CD4-positive, alpha-beta T cell (primary cell): ENCODE measurements at places on chromosomes 2 and 18.

DNA sequence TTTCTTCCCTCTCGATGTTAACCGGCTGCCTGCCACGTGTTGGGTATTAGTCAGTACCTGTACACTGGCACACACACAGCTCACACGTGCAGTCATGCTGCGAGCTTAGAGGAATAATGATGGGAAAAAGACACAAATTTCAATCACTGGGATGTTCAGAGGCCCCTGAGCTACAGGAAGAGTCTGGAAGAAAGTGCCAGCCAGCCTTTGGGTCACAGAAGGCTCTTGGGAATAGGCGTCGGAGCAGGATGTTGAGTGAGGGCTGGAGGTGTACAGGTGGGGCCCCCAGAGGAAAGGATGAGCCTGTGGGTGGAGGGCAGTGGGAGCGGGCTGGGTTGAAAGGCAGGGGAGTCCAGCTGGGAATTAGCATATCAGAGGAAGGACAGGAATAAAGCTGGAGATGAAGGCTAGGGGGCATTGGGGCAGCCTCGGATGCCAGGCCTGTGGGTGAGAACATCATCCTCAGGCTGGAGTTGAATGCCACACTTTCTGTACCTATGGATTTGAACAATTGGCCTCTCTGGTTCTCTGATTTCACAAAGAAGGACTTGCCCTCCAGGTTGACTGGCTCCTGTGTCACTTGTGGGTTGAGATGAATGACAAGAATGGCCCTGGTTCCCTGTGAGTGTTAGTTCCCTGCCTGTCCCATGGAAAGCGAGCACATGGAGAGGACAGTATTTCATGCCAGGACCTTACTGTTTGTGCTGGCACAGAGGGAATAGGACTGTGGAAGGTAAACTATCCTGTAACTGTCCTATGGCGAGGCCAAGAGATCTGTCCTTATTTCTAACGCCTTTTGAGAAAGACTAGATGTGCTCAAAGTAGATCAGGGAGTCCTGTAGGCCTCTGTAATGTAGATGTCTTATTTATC, 40.6 kb downstream of the GREB1 start:
- DNase-seq, result no peak

GRCh38 chr2:39065616-39066015, 55.2 kb downstream of the SOS1 start:
- no peak for DNase-seq

DNA sequence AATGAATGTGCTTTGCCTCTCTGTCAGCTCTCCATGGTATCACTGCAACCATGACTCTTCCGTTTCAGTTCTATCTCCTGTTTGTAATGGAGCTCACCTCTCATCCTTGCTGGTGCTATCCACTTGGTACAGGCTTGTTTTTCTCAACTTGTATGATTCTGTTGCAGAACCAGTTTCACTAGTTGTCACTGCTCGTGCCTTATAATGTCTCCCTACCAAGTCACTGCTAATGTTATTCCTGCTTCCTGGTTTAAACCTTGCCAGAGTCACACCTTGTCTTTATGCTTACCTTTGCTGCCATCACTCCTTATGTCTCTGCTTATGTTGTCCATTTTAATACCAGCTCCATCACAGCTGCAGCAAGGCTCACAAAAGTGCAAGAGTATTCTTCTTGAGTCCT, 1191.0 kb upstream of the LRRTM1 start:
- DNase-seq, result no peak

GRCh38 chr2:5364361-5364760, 327.8 kb upstream of the SOX11 start:
- DNase-seq, result no peak
